ENCODE measurements at places on chromosomes 5 and 9. TPM values are rescaled to one million over a fixed set of nuclear protein-coding genes. Genes with fewer than 3 reads are reported as not detected.

The PCDHA9 gene
- polyA plus RNA-seq = not detected

The GABBR2 gene
- not detected for polyA plus RNA-seq

The GZMA gene
- not detected for polyA plus RNA-seq

DNA sequence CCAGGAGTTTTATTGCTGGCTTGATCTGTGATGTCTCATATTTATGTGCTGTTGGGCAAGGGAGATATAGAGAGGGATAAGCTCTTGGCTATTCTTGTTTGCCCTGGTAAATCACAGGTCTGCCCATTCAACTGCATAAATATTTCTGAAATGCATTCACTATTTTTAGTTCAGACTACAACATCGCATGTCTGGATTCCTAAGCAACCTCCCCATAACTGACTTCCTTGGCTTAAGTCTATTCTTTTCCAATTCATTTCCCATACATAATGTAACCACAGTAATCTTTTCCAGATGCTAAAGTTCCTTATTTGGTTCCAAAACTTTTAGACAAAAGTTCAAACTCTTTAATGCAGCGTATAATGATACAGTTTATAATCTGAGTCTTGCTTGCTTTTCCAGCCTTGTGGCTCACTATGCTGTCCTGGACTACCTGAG lies 321.4 kb upstream of the ACTBL2 start:
- H3K4me1 ChIP-seq = no peaks in the 10 kb centered on the region
- no peak overlapping the region for H3K27ac ChIP-seq
- H3K36me3 ChIP-seq = no peaks in the 10 kb centered on the region
- no peaks in the 10 kb centered on the region for H3K27me3 ChIP-seq
- no peak for DNase-seq

DNA sequence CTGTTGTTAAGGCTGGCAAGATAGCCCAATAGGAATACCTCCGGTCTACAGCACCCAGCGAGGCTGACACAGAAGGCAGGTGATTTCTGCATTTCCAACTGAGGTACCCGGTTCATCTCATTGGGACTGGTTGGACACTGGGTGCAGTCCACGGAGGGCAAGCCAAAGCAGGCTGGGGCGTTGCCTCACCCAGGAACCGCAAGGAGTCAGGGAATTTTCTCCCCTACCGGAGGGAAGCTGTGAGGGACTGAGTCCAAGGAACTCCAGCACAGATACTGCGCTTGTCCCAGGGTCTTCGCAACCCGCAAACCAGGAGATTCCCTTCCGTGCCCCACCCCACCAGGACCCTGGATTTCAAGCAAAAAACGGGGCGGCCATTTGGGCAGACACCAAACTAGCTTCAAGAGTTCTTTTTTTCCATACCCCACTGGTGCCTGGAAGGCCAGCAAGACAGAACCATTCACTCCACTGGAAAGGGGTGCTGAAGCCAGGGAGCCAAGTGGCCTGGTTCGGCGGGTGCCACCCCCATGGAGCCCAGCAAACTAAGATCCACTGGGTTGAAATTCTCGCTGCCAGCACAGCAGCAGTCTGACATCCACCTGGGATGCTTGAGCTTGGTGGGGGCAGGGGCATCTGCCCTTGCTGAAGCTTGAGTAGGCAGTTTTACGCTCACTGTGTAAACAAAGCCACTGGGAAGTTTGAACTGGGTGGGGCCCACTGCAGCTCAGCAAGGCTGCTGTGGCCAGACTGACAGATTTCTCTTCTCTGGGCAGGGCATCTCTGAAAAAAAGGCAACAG lies 647.2 kb downstream of the BNC2 start:
- DNase-seq = no peak
- H3K27me3 ChIP-seq = no peaks in the 10 kb centered on the region
- no peaks in the 10 kb centered on the region for H3K4me1 ChIP-seq
- H3K27ac ChIP-seq = no peak overlapping the region

GRCh38 chr9:127664678-127665507 lies 41.9 kb upstream of the CFAP157 start:
- H3K4me1 ChIP-seq = no peaks in the 10 kb centered on the region
- no peak overlapping the region for H3K4me3 ChIP-seq
- DNase-seq = no peak
- H3K36me3 ChIP-seq = no peaks in the 10 kb centered on the region
- peaks cover 5% of the 10 kb centered on the region for H3K27me3 ChIP-seq
- no peak overlapping the region for H3K27ac ChIP-seq

DNA sequence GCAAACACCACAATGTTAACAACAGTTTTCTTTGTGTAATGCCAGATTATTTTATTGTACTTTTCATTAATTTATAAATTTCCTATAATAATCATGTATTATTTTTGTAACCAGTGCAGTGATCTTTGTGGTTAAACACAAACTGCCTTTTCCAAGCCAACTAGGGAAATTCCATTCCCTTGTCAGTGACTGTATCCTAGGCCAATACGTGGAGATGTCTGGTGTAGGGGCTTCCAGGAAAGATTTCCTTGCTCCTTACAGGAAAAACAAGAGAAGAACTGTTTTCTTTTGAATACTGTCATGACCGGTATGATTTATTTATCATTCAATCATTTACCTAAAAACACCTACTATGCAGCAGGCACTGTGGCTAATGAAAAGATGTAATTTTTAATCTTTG lies 31.4 kb downstream of the FANCC start:
- no peak overlapping the region for H3K27ac ChIP-seq
- no peak overlapping the region for H3K4me3 ChIP-seq
- no peaks in the 10 kb centered on the region for H3K4me1 ChIP-seq
- H3K36me3 ChIP-seq = no peaks in the 10 kb centered on the region
- no peaks in the 10 kb centered on the region for H3K27me3 ChIP-seq

GRCh38 chr5:17359451-17360011 lies 138.5 kb upstream of the TAF11L2 start:
- H3K4me3 ChIP-seq = no peak overlapping the region
- no peaks in the 10 kb centered on the region for H3K4me1 ChIP-seq
- H3K36me3 ChIP-seq = no peaks in the 10 kb centered on the region
- no peak overlapping the region for H3K27ac ChIP-seq
- H3K27me3 ChIP-seq = no peaks in the 10 kb centered on the region
